ENCODE measurements at places on chromosomes 2 and 18.

- no peak for DNase-seq
Observed at GRCh38 chr18:8287196-8287885, 321.9 kb upstream of the RAB12 start.

DNA sequence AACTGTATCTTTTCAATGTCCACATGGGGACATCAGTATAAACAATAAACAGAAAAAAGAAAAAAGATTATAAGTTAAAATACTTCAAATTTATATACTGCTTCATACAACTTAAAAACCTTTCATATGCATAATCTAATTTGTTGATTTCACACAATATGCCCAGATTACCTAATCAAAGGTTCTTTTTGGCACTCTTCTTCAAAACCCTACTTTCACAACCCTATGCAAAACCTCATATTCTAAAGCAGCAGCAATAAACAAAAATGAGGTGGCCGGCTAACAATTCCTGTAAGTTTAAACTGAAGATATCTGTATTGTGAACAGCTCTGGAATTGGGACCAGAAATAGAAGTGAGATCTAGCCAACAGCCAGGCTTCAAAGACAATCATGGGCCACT is 28.6 kb downstream of the STK17B start:
- DNase-seq, result no peak

DNA sequence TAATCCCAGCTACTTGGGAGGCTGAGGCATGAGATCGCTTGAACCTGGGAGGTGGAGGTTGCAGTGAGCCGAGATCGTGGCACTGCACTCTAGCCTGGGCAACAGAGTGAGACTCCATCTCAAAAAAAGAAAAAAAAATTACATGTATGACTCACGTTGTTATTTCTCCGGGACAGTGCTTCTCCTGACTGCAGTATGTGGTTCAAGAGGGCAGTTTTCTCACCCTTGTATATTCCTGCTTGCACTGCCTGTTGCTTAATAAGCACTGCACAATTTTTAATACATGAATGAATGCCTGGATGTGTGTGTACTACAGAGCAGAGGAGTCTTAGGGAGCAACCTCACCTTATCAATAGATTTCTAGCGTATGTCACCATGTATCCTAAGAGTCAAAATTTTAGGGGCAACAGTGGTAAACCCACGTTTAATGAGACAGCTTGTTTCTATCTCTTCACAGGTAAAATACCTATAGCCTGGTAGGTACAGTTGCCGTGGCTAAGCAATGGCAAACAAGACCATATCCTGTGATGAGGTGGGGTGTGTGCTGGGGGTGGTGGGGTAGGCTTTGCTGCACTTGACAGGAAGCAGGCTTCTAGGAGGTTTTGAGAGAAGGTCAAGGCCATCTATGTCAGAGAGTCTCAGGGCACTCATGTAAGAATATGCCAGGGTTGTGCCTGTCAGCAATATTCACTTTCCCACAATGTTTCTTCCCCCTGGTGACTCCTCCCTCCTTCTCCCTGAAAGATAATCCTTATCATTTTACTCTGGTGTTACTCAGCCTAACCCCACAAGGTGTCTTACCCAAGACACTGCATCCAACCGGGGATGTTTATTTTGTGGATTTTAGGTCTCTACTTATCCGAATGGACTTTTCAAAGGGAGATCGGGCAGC is 36.9 kb upstream of the MEX3C start:
- no peak for DNase-seq

DNA sequence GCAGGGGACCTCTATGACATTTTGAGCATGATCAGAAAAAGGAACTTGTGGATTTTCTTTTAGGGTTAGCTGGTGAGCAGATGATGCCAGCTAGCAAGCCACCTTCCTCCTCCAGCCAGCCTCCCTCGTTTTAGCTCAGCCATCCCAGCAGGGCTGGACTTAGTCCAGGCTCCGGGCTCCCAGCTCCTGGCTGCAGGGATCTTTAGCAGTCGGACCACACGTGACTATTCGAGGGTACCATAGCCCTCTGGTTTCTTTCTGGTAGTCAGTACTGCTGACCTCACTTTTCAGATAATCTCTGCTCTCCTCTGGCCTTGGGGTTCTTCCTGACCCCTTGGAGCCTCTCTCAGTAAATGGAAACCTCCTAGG is 31.8 kb downstream of the NCK2 start:
- DNase-seq, result no peak

DNA sequence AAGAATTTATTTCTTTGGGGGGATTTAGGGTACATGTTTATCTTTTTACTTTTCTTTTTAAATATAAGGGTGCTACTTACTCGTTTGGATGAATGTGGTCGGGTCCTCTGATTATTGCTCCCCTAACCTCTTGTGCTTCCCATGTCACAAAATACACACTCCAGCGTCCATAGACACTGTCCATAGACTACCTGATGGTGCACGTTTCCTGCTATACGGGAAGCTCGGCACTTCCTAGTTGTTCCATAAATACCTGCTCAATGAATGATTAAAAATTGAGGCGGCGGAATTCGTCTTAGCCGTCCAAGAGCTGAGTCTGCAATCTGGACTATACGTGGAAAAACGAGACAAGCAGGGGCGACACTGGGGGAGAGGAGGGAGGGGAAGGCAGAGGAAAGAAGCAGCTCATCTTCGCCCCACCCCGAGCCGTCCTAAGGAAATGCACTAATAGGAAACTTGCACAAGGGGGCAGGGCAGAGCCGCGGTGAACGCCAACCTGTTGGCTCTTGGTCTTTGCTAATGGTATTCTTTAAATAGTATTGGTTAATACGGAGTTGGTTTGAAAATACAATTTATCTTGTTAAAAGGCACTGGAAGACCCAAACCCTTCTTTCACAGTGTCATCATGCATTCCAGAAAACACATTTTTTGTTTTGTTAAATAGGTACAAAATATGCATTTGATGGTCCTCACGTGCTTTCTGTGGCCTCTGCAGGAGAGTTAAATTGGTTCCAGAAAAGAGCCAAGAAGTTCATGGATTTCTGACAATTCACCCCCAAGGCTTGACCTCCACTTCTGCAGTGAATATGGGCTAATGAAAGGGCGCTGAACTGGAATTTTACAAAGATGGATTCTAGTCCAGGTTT is 73.0 kb upstream of the KCTD1 start:
- no peak for DNase-seq

GRCh38 chr2:240688553-240688919 is 3.1 kb upstream of the AQP12A start:
- DNase-seq, result no peak
